ENCODE measurements at places on chromosomes 2 and 18. TPM values are rescaled to one million over a fixed set of nuclear protein-coding genes. Genes with fewer than 3 reads are reported as not detected.

The RESP18 gene
- not detected for total RNA-seq

The G6PC2 gene
- not detected for total RNA-seq

The GAREM1 gene
- 2.3 TPM for total RNA-seq

The REEP1 gene
- under 0.01 TPM for total RNA-seq

The ALPP gene
- not detected for total RNA-seq

The MEP1B gene
- total RNA-seq = not detected

The ITGAV gene
- 204 TPM for total RNA-seq

The SP110 gene
- 9.3 TPM for total RNA-seq

The UGT1A3 gene
- not detected for total RNA-seq

The ALMS1 gene
- total RNA-seq = 30.8 TPM

The RGPD8 gene
- total RNA-seq = 4.1 TPM

The XDH gene
- total RNA-seq = 0.83 TPM

The PJVK gene
- 0.72 TPM for total RNA-seq

The LRRC30 gene
- not detected for total RNA-seq

DNA sequence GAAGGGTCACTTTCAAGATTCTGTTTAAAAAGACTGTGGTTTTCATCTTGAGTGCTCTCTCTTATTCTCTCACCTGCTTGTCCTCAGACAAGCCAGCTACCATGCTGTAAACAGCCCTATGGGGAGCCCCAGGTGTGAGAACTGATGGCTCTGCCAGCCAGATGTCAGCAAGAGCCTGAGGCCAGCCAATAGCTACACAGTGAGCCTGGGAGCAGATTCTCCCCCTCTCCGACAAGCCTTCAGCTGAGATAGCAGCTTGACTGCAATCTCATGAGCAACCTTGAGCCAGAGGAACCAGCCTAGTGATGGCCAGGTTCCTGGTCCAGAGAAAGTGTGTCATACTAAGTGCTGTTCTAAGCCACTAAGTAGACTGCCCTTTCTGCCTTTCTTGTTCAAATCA, 272.1 kb downstream of the NAPG start:
- DNase-seq = no peak

DNA sequence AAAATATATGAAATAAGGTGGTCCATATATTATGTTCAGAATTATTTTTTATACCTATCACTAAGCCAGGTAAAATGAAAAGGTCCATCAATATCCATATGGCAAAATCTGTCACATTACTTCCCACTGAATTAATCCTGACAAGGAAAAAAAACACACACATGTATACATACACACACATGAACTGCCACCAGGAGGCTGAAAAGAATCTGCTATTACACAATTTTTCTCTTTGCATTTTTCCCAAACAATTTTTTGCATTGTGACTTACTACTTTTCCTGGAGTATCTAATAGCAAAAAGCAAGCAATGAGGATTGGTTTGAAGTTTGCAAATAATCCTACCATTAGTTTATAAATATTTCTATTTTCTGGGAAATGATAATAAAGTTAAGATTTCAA, 128.2 kb upstream of the CD226 start:
- DNase-seq = no peak

- DNase-seq = peak; percentile 88
Observed at GRCh38 chr2:96816127-96816835, at the start of gene CNNM3. CNNM3 (plus strand) TSS chr2:96816268; CDS start chr2:96816278, 10 bp downstream.

GRCh38 chr18:39318462-39318861, 1752.9 kb upstream of the CELF4 start:
- no peak for DNase-seq

GRCh38 chr2:208361077-208361441, 45.5 kb upstream of the PTH2R start:
- no peak for DNase-seq

- peak; percentile 31 for DNase-seq
Observed at GRCh38 chr18:63850020-63850419, 37.5 kb upstream of the SERPINB2 start.

DNA sequence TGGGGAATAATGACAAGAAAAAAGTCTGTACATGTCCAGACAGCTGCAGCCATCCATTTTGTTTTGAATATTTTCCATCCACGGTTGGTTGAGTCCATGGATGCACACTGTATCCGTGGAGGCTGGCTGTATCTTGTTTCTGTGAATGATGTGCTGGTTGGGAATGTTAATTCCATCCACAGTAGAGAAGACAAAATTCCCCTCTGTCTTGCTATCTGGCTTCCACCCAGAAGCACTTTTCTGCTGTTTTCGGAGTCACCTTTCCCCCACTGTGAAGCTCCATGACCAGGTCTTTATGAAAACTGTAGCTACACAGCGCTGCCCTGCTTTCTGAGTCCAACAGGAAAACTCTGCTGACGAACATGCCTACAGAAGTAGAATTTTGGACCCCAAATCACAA, 122.3 kb downstream of the HRH4 start:
- no peak for DNase-seq

All from IMR-90 (cell line).